Stimulated activated CD4-positive, alpha-beta T cell treated with anti-CD3 and anti-CD28 coated beads, TNF-alpha, amount 100 ng/mL, for 1 hour (primary cell): ENCODE measurements at places on chromosomes 12 and 14.

- DNase-seq: no peak
Measured at GRCh38 chr14:93905623-93906022, 21.5 kb upstream of the FAM181A start.

- DNase-seq: no peak
Measured at GRCh38 chr12:106915635-106916026, 40.1 kb upstream of the TMEM263 start.

DNA sequence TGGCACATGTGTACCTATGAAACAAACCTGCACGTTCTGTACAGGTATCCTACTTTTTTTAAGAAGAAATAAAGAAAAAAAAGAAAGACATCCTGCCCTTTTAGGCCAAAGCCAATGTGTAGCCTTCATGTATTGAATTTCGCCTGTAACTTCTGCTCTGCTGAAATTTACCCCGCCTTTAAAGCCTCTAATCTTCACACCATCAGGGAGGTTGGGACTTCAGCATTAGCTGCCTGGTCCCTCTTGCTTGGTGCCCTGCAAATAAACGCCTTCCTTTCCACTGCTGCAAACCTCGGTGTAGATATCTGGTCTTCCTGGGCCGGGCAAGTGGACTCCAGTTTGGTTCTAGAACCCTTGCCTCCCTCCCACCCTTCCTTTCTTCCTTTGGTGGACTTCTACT is 2.6 kb upstream of the KRT71 start:
- no peak for DNase-seq

- DNase-seq: no peak
Measured at GRCh38 chr14:51310505-51310944, 70.5 kb downstream of the TMX1 start.

DNA sequence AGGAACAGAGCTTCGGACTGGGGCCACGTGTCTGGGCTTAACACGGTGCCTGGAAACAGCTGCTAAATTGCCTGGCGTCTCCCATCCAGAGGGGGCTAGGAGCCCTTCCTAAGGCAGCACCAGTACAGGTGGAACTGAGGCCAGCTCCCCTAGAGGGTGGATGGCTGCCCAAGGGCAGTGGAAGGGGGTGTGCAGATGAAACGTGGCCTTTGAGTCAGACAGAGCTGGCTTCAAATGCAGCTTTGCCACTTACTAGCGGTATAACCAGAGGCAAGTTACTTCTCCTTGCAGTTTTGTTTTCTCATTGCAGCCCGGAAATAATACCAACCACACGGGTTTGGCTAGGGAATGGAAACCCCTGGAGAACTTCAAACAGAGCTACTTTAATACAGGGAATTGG is 59.3 kb upstream of the SLC24A4 start:
- DNase-seq: no peak

DNA sequence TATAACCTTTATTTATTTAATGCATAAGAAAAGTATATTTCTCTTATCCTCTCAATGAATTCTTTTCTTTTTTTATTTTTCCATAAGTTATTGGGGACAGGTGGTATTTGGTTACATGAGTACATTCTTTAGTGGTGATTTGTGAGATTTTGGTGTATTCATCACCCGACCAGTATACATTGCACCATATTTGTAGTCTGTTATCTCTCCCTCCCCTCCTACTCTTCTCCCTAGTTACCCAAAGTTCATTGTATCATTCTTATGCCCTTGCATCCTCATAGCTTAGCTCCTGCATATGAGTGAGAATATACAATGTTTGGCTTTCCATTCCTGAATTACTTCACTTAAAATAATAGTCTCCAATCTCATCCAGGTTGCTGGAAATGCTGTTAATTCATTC is 1900.0 kb upstream of the SEL1L start:
- no peak for DNase-seq

DNA sequence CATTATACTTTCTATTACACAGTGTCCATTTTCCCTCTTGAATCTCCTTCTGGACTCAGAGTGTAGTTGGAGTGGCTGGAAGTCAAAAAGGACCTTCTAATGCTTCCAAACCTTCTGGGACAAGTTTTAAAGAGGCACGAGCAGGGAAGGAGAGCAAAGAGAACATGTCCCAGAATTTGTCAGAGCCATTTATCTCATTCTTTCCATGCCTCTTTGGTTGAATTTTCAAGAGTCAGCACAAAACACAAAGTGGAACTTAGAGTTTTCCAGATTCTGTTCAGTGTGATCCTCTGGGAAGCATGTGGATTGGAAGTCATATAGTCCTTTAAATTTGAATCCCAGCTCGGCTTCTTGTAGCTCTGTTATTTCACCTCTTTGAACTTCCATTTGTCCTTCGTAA is 138.2 kb upstream of the PWP1 start:
- no peak for DNase-seq

DNA sequence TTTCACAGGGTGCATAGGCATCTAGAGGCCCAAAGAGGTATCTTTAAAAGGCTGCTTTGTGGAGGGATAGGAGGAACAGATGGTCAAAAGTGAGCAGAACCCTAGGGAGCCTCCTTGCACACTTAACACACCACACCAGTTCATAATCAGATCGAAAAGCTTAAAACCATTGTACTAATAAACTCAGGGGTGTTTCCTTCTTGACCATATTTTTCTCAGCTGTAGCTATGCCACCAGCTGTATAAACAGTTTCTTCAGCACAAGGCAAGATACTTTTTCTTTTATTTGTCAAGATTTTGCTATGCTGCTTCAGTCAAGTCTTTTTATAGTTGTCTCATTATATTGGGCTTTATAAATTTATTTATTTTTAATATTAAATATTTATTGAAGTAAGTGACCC is 88.7 kb downstream of the RIC8B start:
- DNase-seq: no peak

GRCh38 chr14:103443111-103443510 is 57.9 kb downstream of the MARK3 start:
- no peak for DNase-seq

GRCh38 chr12:70074510-70074909 is 168.7 kb upstream of the CNOT2 start:
- no peak for DNase-seq

GRCh38 chr14:52153939-52154338 is 85.1 kb upstream of the NID2 start:
- no peak for DNase-seq

DNA sequence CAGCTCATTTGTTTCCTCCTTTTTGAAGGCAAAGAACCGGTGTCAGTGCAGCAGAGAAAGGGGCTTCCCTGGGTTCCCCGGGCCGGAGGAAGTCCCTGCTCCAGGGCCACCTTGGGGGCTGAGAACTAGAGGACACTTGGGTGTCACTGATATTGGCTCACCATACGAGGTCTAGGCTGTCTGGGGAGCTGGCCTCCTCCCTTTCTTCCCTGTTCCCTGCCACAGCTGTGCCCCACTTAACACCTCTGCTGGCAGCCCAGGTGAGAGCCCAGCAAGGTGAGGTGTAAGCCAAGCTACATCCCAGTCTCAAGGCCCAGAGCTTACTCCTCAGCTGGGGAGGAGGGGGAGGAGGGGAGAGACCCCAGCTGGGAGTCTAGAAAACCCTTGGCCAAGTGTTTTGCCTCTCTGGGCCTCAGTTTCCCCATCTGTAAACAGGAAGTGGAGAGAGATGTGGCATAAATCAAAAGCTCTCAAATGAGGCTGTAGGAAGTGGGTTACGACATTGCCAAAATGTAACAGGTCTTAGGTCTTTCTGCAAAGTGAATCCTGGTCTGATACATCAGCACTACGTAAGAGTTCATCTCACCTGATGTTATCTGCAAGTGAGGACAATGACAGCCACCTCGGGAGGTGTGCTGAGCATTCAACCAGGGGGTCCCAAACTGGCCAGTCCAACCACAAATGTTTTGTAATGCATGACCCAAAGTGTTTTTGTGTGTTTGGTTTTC is 25.5 kb downstream of the RASAL1 start:
- DNase-seq: no peak

- DNase-seq: no peak
Measured at GRCh38 chr14:35408026-35408425, 3.5 kb upstream of the NFKBIA start.

DNA sequence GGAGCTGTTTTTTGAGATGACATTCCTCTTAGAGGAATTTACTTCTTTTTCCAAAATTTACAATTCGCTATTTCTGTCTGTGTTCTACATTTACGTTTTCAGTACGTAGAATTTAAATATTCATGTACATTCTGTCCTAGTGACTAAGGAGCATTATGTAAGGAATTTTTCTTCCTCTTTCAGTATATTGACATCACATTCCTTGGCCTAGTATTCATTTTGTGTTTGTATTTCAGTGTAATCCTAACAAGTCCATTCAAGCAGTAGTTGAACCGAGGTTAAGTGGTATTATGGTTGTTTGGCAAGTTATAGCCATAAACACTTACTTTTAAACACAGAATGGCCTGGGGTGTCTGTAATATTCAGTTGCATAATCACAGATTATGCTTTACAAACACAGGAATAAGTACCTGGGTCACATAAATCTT is 465.2 kb downstream of the PCNX1 start:
- no peak for DNase-seq

DNA sequence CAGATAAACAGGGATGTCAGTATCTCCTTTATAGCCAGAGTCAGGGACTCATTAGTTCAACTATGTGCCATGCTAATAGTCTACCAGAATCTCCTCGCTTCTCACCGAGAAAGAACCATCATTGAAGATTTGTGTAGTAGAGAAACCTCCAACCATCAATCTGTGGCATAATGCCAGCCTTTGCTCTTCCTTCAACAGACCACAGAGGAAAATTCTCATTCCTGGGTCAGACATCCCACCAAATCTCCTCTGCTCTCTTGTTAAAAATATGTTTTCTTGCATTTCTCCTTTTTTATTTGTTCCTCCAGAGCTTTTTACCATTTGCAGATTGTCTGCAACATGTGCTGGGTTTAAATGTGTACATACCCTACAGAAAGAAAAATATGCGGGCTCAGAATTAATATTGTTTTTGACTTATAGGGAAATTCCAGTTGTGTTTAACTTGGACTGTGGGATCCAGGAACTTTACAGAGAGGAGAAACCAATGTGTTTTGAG is 64.9 kb downstream of the LLPH start:
- no peak for DNase-seq

- no peak for DNase-seq
Measured at GRCh38 chr12:1811948-1812291, 8.4 kb upstream of the LRTM2 start.

DNA sequence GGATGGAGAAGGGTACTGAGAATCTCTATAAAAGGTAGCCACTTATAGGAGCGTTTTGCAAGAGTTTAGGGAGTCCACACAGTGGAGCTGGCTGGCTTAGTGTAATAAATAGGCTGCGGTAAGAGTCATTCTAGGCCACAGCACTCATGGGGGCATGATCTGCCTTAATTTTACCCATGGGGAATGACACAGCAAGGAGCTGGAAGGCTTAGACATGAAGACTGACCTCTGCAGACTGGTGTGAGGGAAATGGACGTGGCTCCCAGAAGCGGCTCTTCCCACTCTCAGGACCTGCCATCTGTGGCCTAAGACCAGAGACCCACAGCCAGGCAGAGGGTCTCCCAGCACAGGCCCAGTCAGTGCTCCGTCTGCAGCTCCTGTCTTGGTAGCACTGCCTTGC is 173.3 kb downstream of the PPM1H start:
- DNase-seq: no peak

GRCh38 chr12:53951577-53952334 is 2.9 kb upstream of the HOXC12 start:
- DNase-seq: no peak

DNA sequence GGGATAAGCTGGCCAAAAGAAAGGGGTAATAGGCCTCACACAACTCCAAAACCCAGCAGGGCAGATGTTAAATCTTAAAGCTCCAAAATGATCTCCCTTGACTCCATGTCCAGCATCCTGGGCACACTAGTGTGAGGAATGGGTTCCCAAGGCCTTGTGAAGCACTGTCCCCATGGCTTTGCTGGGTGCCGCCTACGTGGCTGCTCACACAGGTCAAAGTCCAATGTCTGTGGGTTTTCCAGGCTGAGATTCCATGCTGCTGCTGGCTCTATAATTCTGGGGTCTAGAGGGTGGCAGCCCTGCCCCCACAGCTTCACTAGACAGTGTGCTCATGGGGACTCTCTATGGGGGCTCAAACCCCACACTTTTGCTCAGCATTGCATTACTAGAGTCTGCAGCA is 145.3 kb upstream of the GRIN2B start:
- DNase-seq: no peak

DNA sequence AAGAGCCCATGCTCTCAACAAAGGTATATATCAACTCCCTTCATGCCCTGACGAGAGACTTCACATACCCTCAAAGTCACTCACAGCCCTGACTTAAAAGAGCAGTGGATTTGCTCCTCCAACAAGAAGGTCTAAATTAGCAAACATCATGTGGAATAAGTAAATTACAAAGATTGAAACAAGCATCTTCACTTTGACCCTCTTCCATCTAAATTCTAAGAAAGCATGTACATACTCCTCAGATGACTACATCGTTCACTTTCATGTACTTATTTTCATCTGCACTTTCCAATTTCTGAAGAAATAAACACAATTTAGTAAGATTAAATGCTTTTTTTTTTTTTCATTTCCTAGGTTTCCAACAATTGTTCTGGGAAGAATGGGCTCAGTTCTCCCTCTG is 38.6 kb upstream of the KRR1 start:
- DNase-seq: no peak

DNA sequence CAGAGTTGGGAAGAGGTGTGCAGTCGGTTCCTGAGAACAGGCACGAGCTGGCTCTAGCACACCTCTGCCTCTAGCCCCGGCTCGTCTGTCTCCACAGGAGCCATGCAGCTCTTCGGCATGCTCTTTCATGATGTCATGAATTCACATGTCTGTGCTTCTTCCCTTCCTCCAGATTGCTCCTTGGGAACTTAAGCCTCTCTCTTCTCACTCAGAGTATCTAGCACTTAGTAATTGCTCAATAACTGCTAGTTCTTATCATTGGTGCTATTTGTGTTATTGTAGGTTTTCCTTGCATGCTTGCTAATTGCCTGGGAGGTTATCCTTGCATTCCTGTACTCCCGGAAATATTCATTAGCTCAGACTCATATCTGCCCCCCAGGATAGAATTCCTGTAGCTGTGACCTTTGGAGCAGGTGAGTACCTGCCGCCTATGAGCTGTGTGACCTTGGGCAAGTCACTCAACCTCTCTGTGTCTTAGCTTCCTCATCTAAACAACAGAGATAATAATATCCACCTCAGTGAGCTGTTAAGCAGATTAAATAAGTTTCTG is 19.5 kb downstream of the FAM181A start:
- DNase-seq: no peak

DNA sequence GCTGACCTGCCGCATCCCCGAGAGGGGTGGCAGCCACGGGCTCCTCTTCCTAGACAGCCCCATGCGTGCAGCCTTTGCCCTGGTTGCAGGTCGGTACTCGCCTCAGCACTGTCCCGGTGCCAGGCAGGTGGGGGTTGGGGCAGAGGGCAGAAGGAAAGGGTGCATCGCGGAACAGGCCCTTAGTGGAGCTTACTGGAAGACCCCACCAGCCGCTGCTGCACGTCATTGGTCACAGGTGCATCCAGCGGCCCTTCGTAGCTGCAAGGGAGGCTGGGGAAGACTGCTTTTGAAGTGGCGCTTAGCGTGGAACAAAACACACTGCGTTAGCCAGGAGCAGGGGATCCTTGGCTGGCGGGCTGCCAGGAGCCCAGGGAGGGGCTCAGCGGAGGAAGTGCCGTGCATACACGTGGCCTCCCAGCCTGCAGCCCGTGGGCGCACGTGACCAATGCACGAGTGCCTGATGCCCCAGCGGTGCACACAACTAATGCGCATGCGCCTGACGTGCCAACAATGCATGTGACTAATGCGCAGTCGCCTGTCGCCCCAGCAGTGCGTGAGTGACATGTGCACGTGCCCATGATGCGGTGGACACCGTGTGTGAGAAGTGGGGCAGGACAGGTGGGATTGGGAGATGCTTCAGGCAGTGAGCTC is 5.0 kb upstream of the EP400 start:
- no peak for DNase-seq
